ENCODE measurements at places on chromosomes 16 and 17.
A peak's percentile ranks its signal among the peaks of the same experiment; 100 is the strongest.

DNA sequence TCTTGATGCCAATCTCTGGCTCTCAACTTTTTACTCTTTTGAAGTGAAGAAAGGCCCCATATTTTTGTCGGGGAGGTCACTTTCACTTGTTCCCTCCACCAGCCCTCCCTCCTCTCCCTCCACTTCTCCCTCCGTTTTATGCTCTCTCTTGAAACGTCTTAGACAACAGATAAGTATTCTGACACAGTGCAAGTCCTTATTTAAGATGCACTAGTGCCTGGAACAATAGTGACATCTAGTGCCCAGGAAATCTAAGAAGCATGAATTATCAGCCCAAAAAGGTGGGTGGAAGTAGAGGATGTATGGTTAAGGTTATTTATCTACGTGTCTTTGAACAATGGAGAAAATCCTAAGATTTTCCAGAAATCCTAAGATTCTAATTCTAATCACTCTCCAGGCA, 17.9 kb downstream of the PSME3IP1 start:
- DNase-seq: no peak

GRCh38 chr17:51000835-51001638, 119.6 kb downstream of the SPAG9 start:
- no peak for DNase-seq

GRCh38 chr16:79770244-79771064, 169.9 kb upstream of the MAF start:
- peak; percentile 50 for DNase-seq

- DNase-seq: no peak
Measured at GRCh38 chr17:7809086-7809790, 24.8 kb upstream of the KDM6B start.

- DNase-seq: no peak
Measured at GRCh38 chr16:1929105-1929504, 10.9 kb upstream of the HS3ST6 start.

DNA sequence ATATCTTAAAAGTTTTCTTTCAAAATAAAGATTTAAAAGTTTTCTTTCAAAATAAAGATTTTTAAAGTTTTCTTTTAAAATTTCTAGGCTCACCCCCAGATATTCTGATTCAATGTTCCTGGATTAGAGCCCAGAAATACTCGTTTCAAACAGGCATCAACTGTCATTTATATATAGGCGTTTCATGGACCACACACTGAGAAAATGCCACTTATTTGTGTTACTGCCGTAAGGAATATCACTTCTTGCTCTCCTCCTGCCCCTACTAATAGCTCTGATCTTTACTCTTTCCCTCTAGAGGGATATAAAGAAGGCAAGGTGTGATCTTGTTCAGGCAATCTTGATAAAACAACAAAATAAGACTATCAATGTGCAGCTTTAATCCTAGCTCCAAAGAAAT, 1324.1 kb downstream of the CDH8 start:
- DNase-seq: no peak

GRCh38 chr16:14181371-14182050, 110.4 kb downstream of the MRTFB start:
- DNase-seq: no peak

GRCh38 chr17:21235921-21236320, 17.3 kb downstream of the NATD1 start:
- no peak for DNase-seq

DNA sequence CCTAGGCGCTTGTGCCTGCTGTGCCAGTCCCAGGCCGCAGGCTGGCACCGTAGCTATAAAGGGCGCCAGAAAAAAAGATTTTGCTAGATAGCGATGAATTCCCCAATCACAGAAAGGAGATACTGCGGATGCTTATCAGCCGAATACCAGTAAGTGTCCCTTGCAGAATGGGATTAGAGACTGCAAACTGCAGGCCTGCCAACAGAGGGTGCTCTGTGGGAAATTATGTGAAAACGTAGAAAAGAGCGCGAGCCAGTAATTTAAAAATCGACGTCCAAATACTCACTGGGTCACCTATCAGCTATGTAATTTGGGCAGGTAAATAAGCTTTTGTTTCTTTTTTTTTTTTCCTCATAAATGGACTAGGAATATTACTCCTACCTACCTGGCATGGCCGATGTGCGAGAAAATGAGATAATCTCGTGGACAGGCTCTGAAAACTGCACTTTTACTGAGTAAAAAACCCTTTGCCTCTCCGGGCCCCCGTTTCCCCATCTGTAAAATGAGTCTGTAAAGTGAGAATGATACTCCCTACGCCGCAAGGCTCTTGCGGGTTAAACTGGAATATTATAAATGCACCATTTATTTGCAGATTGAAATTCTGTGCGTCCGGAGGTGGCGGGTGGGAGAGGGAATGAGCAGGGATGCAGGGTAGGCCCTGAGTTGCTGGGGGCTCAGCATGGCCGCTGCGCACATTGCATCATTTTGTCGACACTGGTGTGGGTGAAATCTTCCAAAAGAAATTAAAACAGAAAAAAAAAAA, 1.2 kb upstream of the COG1 start:
- DNase-seq: peak; percentile 49

- no peak for DNase-seq
Measured at GRCh38 chr16:31875112-31875803, 1.7 kb downstream of the ZNF267 start.

DNA sequence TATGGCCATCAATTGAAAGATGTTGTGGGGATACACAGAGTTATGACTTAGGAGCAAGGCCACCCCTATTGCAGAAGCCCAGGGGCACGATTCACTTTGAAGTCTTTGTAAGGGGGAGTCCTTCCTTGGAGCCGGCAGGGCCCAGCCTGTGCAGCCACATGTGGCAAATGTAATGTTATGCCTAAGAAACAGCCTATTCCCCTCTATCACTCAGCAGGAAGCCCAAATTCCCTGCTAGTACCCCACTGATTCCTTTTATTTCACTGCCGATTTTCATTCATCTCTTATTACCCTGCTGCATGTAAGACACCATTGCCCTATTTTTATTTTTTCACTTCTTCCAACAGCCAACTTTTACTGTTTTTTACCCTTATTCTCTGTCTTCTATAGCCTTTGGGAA, 233.2 kb downstream of the PMP22 start:
- no peak for DNase-seq

All from stimulated activated CD8-positive, alpha-beta memory T cell treated with anti-CD3 and anti-CD28 coated beads, Interleukin-4, amount 100 ng/mL, for 24 hours (primary cell).